ENCODE measurements at places on chromosomes 4 and X.

GRCh38 chr4:47340914-47341313 lies 122.6 kb downstream of the COMMD8 start:
- DNase-seq: no peak

GRCh38 chrX:68650491-68650890 lies 3.0 kb downstream of the STARD8 start:
- DNase-seq: no peak

- no peak for DNase-seq
These were observed 65.3 kb downstream of the PDLIM5 start for GRCh38 chr4:94516999-94517398.

- no peak for DNase-seq
These were observed 674 bp upstream of the DIAPH2 start for GRCh38 chrX:96683997-96684338.

DNA sequence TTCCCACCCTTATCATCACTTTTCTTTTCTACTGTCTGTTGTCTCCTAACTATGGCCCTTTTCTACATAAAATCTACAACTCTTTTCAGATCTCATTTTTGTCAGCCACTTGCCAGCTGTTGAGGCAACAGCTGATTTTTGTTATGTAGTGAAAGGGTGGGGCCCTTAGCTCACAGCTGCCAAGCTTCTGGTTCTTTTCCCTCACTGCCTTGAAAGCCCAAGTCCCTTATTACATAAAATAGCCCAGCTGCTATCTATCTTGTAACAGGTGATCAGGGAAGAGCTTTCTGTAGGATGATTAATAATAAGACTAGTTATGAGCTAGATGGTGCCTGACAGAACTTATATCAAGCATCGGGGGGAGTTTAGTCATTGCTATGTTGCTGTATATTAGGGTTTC lies 45.9 kb downstream of the ADGRL3 start:
- DNase-seq: peak; percentile 36

- no peak for DNase-seq
These were observed 316.7 kb upstream of the KLF3 start for GRCh38 chr4:38347251-38347650.

DNA sequence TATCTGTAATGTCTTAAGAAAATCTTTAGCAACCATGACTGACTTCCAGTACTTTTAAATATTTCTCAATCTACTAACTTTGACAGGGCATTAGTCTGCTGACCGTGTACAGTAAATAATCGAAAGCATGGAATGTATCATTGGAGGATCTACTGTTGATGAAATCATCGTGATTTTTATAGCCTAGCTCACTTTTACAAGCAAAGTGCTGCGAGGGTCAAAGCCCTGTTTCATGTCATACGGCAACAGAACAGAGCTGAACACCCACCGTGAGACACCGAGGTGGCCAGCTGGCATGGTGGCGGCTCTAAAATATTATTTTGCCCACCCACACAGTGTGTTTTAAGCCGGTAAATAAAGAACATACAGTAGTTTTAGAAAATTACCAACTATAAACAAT lies 679.3 kb downstream of the FAT4 start:
- DNase-seq: no peak

GRCh38 chrX:44040406-44040805 lies 67.2 kb upstream of the NDP start:
- DNase-seq: no peak

GRCh38 chr4:5206016-5206790 lies 154.9 kb downstream of the STK32B start:
- peak; percentile 25 for DNase-seq

DNA sequence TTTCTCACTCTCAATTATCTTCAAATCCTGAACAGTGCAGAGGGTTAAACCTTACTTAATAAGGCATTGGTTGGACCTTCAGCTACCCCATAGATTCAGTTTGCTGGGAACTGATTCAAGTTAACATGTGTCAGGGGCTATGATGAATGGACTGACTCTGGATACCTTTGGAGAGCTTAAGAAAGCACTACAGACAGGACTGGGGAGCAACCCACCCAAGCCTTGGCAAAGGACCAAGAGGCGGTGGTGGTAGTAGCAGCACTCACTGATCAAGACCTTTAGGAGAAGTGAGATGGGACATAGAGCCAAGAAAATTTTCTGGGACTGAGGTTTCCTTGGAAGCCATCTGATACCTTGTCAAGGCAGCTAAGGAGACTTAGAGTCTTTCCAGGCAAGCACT lies 43.0 kb upstream of the TAPT1 start:
- DNase-seq: no peak

DNA sequence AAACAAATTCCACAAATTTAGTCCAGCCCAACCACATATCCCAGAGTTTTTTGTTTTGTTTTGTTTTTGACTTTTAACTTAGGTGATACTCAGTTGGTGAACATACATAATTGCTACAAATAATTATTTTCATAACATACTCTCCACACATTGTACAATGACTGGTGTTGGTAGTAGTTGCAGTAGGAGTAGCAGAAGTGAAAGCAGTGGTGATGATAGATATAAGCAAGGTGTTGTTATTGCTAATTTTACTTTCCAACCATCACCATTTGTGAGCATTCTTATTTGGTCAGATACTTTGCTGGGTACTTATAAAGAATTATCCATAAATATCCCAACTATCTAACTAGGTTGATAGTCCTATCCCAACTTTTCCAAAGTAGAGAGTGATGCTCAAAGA lies 47.3 kb downstream of the ARHGAP24 start:
- DNase-seq: no peak

- no peak for DNase-seq
These were observed 140.5 kb upstream of the ADAMTS3 start for GRCh38 chr4:72709475-72709874.

DNA sequence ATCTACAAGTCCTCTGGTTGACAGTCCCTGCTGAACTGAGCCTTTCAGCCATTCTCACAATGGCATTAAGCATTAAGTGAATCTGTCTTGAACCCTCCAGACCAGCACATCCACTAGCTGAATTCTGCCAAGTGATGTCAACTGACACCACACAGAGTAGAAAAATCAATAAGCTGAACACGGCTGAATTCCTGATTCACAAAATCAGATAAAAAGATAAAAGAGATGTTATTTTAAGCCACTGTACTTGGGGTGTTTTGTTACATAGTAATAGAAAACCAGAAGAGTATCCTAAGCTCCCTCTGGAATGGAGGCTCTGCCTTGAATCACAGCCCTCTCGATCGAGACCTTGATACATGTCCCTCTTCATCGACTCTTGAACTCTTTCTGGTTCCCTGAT lies 336.5 kb downstream of the DMD start:
- DNase-seq: no peak

DNA sequence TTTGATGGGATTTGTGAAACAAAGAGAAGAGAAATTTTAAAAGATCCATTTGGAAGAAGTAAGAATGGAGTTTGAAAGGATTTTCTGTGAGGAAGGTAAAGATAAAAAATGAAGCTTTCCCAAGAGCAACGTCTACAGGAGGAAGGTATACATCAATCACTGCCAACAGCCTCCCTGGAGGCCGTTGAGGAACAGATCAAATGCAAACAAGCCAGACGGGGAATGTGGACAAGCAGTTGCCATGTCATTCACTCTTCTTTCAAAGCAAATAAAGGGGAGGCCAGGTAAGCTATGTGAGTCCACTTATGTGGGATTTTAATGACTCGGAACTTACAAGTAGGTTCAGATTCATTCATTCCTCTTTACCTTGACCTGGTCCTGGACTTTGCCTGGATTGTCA lies 1020.5 kb upstream of the AGA start:
- no peak for DNase-seq

- DNase-seq: no peak
These were observed 57.2 kb upstream of the RAB9B start for GRCh38 chrX:103889216-103889615.

DNA sequence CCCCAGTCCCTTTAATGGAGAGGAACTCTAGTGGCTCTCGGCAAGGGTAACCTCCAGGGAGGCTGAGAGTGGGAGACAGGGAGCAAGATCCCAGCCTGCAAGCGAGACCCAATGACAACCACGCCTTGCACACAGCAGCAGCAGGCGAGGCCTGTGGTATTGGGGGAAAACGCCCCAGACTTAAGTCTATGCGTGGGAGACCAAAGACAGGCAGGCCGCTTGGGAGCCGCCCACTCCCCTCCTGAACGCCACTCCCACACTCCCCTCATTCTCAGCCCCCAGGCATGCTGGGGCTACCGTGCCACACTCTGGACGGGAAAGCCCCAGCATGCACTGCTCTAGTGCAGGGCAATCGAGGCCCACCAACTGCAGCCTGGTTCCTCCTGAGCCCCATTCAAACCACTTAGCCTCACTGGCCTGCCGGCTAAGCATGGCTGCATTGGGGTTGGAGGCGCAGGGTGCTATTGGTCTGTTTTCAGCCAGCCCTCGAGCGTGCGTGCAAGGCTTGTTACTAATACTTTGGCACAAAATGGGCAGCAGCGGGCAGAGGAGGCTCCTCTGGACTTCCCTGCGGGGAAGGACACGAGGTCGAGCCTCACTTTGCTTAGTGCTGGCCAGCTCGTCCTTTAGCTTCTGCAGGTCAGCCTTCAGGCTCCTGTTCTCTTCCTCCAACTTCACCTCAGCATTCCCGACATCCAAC lies 14.8 kb downstream of the SLC6A8 start:
- DNase-seq: no peak

GRCh38 chr4:86775061-86775460 lies 74.1 kb downstream of the SLC10A6 start:
- no peak for DNase-seq

DNA sequence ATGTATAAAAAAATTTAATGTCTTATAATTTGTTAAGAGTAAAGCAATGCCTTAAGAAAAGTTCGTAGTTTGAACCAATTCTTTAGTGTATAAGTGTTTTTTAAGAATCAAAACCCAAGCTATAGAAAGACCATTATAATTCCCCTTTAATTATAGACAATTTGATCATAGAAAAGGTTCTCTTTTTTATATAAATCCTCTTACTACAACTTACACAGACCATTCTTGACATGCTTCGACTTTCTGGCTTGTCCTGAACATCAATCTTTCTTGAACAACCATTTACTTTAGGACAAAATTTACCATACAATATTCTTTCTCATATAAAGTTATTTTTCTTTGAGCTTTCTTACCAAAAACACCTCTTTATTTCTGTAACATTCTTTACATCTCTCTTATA lies 330.5 kb upstream of the SPANXN1 start:
- no peak for DNase-seq
